ENCODE measurements at places on chromosomes 1 and 21.

DNA sequence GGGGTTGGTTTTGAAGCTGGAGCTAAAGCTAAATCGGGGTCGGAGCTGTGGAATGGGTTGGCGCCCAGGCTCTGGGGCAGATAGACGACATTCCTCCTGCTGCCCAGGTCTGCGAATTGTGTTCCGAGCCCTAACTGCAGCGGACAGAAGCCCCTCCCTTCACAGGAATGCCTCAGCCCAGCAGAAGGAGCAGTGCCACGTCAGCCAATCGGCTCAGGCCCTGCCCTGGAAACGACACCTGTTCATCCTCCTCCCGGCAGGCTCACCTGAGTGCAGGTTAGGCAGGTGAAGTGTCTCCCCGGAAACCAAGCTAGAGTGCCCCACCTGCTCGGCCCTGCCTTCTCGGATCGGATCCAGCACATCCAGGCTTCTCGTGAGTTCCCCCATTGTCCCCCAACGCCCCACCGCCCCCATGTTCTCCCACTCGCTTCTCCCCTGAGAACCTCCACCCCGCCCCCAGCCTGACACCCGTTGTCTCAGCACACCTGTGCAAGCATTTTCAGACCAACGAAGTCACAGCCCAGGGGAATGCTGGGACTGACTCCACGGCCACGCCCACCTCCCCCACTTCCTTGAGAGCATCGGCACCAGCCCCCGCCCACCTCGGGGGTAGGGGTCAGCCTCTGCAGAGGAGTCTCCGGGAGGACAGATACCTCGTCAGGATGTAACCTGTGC lies 775 bp downstream of the TMEM125 start:
- DNase-seq, result peak; percentile 94

GRCh38 chr1:157113106-157113505 lies 13.5 kb upstream of the ETV3L start:
- DNase-seq, result no peak

GRCh38 chr1:57831624-57832023 lies 407.8 kb upstream of the DAB1 start:
- no peak for DNase-seq

DNA sequence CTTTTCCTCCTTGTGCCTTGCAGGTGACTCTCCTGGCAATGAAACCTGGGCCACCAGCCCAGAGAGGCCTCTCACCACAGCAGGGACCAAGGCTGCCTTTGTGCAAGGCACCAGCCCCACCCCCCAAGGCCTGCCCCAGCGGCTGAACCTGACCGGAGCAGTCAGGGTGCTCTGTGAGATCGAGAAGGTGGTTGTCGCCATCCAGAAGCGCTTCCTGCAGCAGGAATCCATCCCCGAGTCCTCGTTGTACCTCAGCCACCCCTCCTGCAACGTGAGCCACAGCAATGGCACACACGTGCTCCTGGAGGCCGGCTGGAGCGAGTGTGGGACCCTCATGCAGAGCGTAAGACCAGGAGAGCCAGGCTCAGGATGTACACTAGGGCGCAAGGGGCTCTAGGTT lies 51.7 kb downstream of the UMODL1 start:
- DNase-seq, result no peak
